Stimulated activated effector memory CD8-positive, alpha-beta T cell treated with anti-CD3 and anti-CD28 coated beads, Interleukin-12 subunit alpha, Interleukin-12 subunit beta, amount 100 ng/mL, for 72 hours (primary cell): ENCODE measurements at places on chromosomes 2 and 18.

- DNase-seq, result no peak
These were observed 3.7 kb downstream of the EEF1B2 start for GRCh38 chr2:206163251-206163880.

DNA sequence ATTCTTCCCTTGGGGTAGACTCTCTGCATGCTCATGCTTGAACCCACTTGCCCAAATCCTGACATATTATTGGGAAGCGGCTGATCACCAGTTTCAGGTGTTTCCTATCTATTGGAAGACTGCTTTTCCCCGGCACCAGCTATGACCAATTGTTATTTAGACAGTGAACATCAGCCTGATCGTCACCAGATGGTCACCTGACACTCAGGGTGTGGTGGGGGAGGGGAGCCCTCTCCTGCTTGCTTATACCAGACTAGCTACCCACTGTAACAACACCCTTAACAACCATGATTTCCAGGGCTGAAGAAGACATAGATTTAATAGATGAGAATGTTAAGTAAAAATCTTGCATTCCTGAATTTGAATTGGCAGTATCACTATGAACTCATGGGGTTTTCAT, 44.3 kb downstream of the RBM43 start:
- no peak for DNase-seq

GRCh38 chr2:8627692-8628085, 54.2 kb upstream of the ID2 start:
- no peak for DNase-seq

- DNase-seq, result no peak
These were observed 25.1 kb downstream of the EFEMP1 start for GRCh38 chr2:55898386-55899040.

GRCh38 chr2:17544256-17544655, 3.8 kb downstream of the VSNL1 start:
- DNase-seq, result no peak

DNA sequence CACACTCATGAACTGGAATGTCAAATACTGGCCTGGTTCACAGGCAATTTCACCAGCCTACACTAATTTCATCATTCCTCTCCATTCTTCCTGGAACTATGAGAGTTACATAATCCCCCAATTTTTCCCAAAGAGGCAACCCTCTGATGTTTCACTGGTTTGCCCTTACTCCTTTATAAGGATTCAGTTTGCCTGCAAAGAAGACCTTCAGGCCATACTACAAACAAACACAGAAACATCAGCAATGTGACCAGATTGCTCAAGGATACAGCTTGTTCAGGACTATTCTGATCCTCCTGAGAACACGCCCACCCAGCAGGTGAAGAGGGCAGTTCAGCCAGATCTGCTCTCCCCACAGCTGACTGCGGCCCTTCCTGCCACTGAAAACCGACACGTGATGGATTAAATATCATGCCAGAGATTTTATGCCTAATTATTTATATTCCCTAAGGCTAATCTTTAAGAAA, 215.5 kb downstream of the ETAA1 start:
- no peak for DNase-seq

- DNase-seq, result no peak
These were observed 2.7 kb downstream of the CCDC88A start for GRCh38 chr2:55416786-55417568.

DNA sequence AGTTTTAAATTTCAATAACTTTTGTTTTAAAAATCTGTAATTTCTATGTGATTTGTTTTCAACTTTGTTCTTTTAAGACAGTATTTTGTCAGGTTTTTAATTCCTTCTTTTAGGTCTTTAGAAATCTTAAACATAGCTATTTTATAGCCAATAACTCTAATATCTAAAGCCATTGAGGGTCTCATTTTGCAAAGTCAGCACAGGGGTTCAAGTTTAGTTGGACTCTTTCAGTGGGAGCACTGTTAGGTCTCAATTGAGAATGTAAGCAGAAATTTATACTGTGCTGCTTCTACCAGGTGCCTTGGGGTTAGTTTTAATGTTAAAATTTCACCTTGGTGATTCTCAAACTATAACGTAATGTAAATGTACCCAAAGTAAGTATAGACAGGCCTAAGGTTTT, 105.3 kb upstream of the DNMT3A start:
- DNase-seq, result no peak

DNA sequence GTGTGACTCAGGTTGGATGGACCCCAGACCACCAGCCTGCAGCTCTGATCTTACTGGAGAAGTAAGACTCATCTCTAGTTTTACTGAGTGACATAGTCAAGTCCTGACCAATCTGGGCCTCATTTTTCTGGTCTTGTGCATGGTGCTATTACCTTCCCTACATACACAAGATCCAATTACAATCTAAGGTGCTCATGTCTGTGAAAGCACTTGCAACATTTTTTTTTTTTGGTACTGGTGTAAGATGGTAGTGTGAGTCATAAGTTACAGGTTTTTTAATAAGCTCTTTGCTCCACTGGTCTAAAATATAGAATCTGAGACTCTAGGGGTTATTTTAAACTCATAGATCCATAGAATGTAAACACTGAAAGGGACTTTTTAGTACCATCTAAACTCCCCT, 117.3 kb upstream of the EFEMP1 start:
- DNase-seq, result no peak

DNA sequence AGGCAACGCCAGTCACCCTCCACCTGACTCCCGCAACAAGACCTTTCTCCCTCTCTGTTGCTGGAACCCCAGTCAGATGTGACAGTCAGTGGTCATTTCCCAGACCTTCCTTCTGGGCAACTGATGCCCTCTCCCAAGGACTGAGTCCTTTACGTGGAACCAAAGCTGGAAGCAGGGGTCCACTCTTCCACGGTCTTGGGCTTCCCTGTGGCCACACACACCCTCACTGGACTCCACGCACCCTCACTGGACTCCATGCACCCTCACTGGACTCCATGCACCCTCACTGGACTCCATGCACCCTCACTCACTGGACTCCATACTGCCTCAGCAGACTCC, 7.1 kb downstream of the PTMA start:
- no peak for DNase-seq

GRCh38 chr2:181456660-181457120, 496 bp upstream of the ITGA4 start:
- peak; percentile 43 for DNase-seq

- DNase-seq, result no peak
These were observed 702.7 kb downstream of the SOCS6 start for GRCh38 chr18:70991577-70991976.

DNA sequence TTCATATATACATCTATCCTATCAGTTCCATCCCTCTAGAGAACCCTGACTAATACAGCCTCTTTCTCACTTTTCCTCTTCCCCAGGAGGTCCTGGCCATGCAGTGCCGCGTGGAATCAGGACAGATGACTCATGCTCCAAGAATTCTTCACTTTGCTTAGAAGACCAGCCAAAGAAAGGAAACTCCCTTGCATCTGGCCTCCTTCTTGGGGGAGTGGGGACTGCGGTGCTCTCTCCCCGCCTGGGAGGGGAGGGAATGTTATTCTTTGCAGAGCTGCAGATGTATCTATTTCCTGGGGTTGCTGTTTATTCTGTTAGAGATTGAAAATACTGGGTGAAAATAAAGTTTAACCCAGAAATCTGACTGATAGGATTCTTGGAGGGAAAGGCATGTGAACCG, 111.5 kb upstream of the SH3BP4 start:
- no peak for DNase-seq
